ENCODE measurements at places on chromosomes 12 and 14. TPM values are rescaled to one million over a fixed set of nuclear protein-coding genes. Genes with fewer than 3 reads are reported as not detected.

- no peaks in the 10 kb centered on the region for H3K4me1 ChIP-seq
- H3K27me3 ChIP-seq: no peaks in the 10 kb centered on the region
- H3K27ac ChIP-seq: no peak overlapping the region
- H3K4me3 ChIP-seq: no peak overlapping the region
- no peak for DNase-seq
Measured at GRCh38 chr12:123813349-123813748, 51.2 kb downstream of the DNAH10 start.

DNA sequence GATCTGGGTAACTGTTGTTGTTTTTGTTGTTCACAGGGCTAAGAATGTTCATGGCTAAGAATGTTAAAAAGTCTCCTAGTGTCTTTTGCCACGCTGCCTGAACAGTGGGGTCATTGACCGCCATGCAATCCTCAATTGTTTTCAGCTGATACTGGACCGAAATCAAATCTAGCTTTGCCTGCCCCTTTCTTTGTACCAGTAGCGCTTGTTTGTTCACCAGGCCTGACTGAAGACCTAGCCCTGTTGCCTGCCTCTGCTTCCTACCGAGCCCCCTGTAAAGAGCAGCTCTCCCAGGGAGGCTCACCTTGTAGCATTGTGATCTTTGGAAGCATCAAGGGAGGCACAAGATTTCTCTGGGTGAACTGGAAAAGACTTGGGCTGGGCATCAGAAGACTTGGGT is 6.7 kb downstream of the PSEN1 start:
- H3K36me3 ChIP-seq: no peaks in the 10 kb centered on the region
- peak overlapping the region; percentile 78 for H3K27ac ChIP-seq
- no peaks in the 10 kb centered on the region for H3K27me3 ChIP-seq
- peak; percentile 62 for DNase-seq
- peak overlapping the region; percentile 10 for H3K4me3 ChIP-seq

DNA sequence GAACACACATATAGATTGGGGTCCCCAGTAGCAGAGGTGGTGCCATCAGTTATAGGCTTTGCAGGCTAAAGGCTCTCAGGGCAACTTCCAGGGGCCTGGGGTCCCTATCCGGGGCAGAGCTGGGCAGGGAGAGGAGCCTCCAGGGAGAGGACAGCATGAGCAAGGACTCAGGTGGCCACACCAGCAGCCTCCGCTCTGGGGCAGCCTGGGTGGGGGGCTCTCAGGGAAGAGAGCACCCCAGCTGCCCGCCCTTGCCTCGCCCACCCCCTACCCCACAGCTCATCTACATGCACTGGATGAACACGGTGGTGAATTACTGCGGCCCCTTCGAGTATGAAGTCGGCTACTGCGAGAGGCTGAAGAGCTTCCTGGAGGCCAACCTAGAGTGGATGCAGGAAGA is 14.0 kb downstream of the PLBD2 start:
- H3K27ac ChIP-seq: no peak overlapping the region
- H3K4me3 ChIP-seq: no peak overlapping the region
- no peaks in the 10 kb centered on the region for H3K36me3 ChIP-seq
- H3K27me3 ChIP-seq: no peaks in the 10 kb centered on the region

GRCh38 chr14:77991128-77991772 is 178.9 kb upstream of the NRXN3 start:
- H3K4me1 ChIP-seq: peaks cover 12% of the 10 kb centered on the region
- no peaks in the 10 kb centered on the region for H3K27me3 ChIP-seq
- peak; percentile 23 for DNase-seq

DNA sequence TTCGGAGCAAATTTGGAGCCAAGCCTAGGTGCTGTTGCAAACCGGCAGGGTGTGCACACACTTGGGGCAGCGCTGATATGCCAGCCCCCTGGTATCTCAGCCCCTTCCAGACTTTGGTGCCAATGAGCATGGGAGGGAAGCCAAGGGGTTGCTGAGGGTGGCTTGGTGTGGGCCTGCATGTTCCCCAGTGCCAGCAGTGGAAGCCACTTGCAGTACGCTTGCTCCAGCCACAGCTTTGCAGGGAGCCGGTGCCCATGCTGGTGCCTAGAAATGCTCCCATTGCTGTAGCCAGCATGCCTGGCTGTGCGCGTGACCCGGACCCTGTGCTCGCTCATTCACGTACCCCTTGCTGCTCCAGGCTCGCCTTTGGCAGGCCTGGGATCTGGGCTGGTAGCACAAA is 67.1 kb upstream of the DNM1L start:
- no peak overlapping the region for H3K27ac ChIP-seq
- no peak overlapping the region for H3K4me3 ChIP-seq
- H3K4me1 ChIP-seq: no peaks in the 10 kb centered on the region
- H3K27me3 ChIP-seq: no peaks in the 10 kb centered on the region
- H3K36me3 ChIP-seq: peaks cover 25% of the 10 kb centered on the region

- H3K36me3 ChIP-seq: no peaks in the 10 kb centered on the region
- H3K4me1 ChIP-seq: peaks cover 4% of the 10 kb centered on the region
- DNase-seq: no peak
- no peak overlapping the region for H3K27ac ChIP-seq
Measured at GRCh38 chr14:56868660-56869059, 58.4 kb upstream of the OTX2 start.

GRCh38 chr12:92556141-92556540 is 146.6 kb upstream of the PLEKHG7 start:
- H3K27ac ChIP-seq: no peak overlapping the region
- H3K36me3 ChIP-seq: no peaks in the 10 kb centered on the region
- no peak overlapping the region for H3K4me3 ChIP-seq
- DNase-seq: no peak
- no peaks in the 10 kb centered on the region for H3K27me3 ChIP-seq

DNA sequence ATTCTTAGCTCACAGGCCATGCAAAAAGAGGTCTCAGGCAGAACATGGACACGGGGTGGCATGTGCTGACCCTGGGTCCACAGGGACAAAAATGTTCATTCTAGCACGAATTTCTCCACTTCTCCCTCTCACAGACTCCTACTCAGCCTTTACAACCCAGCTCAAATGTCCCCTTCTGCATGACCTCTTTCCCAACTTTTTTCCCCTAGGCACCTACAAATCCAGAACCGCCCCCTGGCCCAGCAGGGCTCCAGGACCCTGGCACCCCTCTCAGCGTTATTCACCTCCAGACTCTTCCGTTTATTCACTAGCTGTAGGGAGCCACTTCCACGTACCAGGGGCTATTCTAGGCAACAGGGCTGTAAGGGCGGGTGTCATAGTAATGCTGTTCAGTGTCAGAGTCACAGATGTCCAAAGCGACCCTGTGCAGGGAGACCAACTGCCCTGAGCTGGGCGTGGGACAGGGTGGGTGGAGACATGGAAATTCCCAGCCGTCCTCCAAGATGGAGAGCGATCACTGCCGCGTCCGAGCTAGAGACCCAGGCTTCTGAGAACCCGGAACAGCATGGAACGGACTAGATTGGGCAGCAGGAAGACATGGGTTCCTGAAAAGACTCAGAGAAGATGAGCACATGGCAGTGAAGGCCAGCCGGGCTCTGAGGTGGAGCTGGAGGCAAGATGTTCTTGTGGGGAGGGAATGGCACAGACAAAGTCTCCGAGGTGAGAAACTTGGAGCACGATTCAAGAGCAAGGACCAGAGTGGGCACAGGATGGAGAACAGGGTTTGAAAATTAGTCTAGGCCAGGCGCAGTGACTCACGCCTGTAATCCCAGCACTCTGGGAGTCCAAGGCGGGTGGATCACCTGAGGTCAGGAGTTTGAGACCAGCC is 274.9 kb upstream of the RTL1 start:
- no peak overlapping the region for H3K4me3 ChIP-seq
- H3K4me1 ChIP-seq: peaks cover 1% of the 10 kb centered on the region
- no peaks in the 10 kb centered on the region for H3K36me3 ChIP-seq
- DNase-seq: no peak
- no peak overlapping the region for H3K27ac ChIP-seq

- H3K27ac ChIP-seq: no peak overlapping the region
- H3K27me3 ChIP-seq: no peaks in the 10 kb centered on the region
- DNase-seq: peak; percentile 11
- H3K36me3 ChIP-seq: no peaks in the 10 kb centered on the region
Measured at GRCh38 chr12:24113701-24114100, 164.2 kb upstream of the SOX5 start.

- no peak for DNase-seq
- no peaks in the 10 kb centered on the region for H3K4me1 ChIP-seq
- H3K4me3 ChIP-seq: no peak overlapping the region
- no peak overlapping the region for H3K27ac ChIP-seq
- no peaks in the 10 kb centered on the region for H3K27me3 ChIP-seq
Measured at GRCh38 chr12:105418821-105419291, 88.4 kb downstream of the C12orf75 start.

GRCh38 chr12:54981796-54982195 is 2.8 kb downstream of the TESPA1 start:
- no peaks in the 10 kb centered on the region for H3K36me3 ChIP-seq
- no peak overlapping the region for H3K4me3 ChIP-seq
- H3K27ac ChIP-seq: no peak overlapping the region
- no peak for DNase-seq

- H3K27me3 ChIP-seq: no peaks in the 10 kb centered on the region
- no peaks in the 10 kb centered on the region for H3K36me3 ChIP-seq
- H3K4me3 ChIP-seq: no peak overlapping the region
- H3K27ac ChIP-seq: no peak overlapping the region
Measured at GRCh38 chr12:52391618-52392002, 6.2 kb upstream of the KRT84 start.

The OR11H7 gene
- not detected for total RNA-seq

The GPR135 gene
- total RNA-seq: 3.1 TPM

The OTOGL gene
- total RNA-seq: 0.13 TPM

The NANOG gene
- total RNA-seq: not detected

The NELL2 gene
- 398 TPM for total RNA-seq

Data from neural progenitor cell (in vitro differentiated cells).